ENCODE measurements at places on chromosomes 4 and X.

GRCh38 chr4:183533698-183534097 is 28.8 kb downstream of the ING2 start:
- DNase-seq: no peak

GRCh38 chr4:85369703-85370380 is 105.1 kb upstream of the ARHGAP24 start:
- no peak for DNase-seq

DNA sequence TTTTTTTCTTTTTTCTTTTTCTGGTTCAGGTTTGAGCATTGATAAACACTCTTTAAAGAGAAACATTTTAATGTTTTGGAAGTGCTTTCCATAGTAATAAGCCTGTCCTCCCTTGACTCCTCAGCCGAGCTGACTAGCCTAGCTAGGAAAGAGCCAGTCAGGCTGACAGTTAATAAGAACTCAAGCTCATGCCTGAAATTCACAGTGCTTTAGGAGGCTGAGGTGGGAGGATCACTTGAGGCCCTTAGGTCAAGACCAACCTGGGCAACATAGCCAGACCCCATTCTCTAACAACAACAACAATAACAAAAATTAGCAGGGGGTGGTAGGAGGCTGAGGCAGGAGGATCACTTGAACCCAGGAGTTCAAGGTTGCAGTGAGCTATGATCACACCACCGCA is 53.4 kb upstream of the ZCCHC13 start:
- no peak for DNase-seq

GRCh38 chr4:60637976-60638375 is 562.1 kb upstream of the ADGRL3 start:
- DNase-seq: no peak

DNA sequence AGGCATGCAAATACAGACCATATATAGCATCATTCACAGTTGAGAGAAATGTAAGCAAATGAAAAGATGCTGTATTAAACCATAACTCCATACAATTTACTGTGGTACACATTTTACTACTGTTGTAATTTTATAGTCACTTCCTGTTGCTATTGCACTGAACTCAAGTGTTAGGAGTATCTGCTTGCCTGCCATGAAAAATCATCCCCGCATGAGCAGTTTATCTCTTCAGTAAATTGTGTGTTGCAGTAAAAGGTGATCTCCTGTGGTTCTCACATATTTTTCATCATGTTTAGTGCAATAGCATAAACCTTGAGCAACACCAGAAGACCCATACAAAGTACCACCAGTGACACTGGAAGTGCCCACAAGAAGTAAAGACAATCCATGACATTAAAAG is 1153.4 kb downstream of the FAT4 start:
- DNase-seq: no peak

- no peak for DNase-seq
Observed at GRCh38 chr4:114277690-114278089, 298.2 kb upstream of the ARSJ start.

GRCh38 chr4:73257651-73258435 is 755 bp downstream of the ANKRD17 start:
- DNase-seq: no peak
